ENCODE measurements at places on chromosomes 1 and 21.

- no peak for DNase-seq
These were observed 369.4 kb downstream of the TBX15 start for GRCh38 chr1:118618618-118619340.

GRCh38 chr21:41478319-41479177 lies 29.4 kb downstream of the TMPRSS2 start:
- DNase-seq: no peak

DNA sequence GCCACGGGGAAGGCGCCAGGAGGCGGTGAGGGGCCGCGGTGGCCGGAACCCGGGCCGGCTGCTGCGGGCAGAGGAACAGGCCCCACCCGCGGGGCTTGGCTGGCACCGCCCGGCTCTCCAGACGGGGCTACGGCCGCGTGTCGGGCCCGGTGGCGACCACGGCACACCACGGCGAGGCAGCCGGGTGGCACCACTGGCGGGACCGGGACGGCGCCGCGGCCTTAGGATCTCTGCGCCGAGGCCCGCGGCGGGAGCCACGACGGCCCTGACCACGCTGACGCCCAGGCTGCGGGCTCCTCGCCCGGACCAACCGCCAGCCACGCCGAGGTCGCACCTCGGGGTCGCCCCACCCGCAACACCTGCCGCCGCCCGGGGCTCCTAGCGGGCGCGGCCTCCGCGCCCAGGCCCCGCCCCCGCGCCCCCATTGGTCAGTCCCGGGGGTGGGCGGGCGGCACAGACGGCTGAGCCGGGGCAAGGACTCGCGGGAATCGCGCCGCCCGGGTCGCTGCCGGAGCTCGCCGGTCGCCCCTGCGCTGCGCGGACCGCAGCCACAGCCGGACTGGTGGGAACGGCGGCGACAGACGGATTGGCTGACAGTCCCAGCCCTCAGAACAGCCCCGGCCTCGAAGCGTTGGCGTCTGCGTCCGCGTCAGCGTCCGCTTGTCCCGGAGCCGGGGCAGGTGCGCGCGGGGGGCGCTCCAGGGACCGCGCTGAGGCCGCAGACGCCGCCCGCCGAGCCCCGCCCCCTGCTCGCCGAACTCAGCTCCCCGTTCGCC lies at the start of gene BMP8A:
Gene BMP8A, plus strand, starts transcription at position 491 of the 776 bp plus-strand sequence. CDS start 356 bp downstream, outside the sequence.
- peak; percentile 56 for DNase-seq

GRCh38 chr1:33080373-33080772 lies 580 bp upstream of the AZIN2 start:
- no peak for DNase-seq

- no peak for DNase-seq
These were observed 4.9 kb upstream of the CAPN2 start for GRCh38 chr1:223707256-223708000.

- DNase-seq: no peak
These were observed 46.1 kb downstream of the ADAMTS1 start for GRCh38 chr21:26798856-26799751.

GRCh38 chr1:43134640-43135039 lies 37.5 kb downstream of the EBNA1BP2 start:
- no peak for DNase-seq

- DNase-seq: no peak
These were observed 24.4 kb upstream of the TARBP1 start for GRCh38 chr1:234503193-234504050.

GRCh38 chr1:168497376-168497950 lies 46.3 kb downstream of the XCL2 start:
- DNase-seq: no peak

DNA sequence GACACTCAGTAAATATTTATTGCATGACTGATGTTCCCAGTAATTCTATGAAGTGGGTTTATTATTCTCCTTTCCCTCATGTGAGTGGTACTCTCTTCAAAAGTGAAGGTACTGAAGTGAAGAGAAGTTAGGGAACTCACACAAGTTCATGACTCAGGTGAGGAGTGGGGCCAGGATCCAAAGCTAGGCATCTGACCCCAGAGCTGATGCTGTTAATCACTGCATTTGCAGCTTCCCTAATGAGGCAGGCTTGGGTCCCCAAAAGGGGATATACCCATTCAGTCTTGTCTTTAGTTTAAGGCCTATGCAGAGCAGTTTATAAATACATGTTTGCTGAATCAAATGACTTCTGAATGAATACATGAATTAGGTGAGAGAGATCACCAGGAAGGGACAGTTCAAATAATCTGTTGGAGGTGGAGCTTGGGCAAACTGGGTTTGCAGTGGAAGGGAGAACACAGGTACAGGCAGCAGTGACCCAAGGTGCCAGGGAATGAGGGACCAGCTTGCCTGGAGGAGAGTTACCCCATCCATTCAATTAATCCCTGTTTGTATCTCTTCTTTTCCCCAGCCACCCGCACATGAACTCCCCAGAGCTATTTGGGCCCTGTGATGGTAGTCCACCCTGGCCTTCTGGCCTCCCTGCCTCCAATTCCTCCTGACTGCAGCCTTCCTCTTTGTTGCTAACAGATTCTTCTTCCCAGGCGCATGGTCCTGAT lies 2.0 kb downstream of the CD58 start:
- DNase-seq: no peak

DNA sequence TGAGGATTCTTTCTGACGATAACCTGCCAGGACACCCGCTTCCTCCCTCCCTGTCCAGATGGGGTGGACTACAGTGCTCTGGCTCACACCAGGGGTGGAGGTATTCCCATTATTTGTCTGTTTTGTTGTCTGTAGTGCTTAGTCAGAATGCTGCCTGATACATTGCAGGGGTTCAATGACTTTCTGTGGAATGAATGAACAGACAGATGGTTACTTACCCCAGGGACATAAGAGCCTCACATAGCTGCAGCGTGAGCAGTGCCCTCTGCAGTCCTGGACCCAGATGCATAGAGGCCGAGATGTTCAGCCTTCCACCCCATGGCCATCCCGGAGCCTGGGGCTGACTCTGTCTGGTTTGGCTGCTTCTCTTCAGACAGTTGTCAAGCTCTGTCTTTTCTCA lies 13.0 kb upstream of the F3 start:
- no peak for DNase-seq

DNA sequence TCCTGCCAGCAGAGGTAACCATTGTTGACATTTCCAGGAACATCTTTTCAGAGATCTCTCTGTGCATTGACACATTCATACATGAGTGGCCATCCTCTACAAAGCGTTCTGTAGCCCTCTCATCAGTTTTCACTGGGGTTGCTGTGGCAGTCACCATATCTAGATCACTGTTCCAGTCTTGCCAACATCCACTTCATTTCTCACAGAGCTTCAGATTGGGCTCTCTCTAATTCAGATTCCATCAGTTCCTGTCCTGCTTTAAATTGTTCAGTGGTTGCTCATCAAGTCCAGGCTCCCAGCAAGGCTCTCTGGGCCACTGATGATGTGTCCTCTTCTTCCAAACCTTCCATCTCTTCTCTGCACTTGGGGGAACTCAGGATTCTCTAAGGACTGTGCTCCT lies 173.7 kb downstream of the KCNJ6 start:
- no peak for DNase-seq

DNA sequence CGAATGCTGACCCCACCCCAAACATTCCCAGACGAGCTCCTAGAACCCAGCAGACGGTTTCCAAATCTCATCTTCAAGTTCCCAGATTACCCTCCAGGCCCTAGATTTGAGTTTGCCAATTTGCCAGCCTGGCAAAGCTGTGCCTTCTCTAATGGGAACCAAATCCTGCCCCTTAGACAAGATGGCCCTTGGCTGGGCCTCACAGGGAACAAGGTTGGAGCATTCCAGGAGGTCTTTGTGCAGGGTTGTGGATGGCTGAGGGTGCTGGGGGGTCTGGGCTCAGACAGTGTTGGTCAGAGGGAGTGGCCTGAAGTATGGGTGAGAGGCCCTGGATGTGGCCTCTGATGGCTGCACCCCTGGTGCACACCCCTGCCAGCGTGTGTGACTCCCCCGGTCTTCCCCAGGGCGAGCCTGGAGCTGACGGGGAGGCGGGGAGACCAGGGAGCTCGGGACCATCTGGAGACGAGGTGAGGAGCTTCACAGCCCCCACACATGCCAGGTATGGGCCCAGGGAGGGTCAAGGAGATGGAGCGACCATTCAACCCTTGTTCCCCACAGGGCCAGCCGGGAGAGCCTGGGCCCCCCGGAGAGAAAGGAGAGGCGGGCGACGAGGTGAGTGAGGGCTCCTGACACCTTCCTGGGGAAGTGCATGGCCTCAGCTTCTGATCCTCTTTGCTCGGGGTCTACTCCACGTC lies 10.2 kb downstream of the COL6A1 start:
- no peak for DNase-seq

- DNase-seq: no peak
These were observed 78.3 kb upstream of the KCNK2 start for GRCh38 chr1:215004121-215004827.

- DNase-seq: no peak
These were observed 376.5 kb downstream of the LRRIQ3 start for GRCh38 chr1:73821520-73821919.

DNA sequence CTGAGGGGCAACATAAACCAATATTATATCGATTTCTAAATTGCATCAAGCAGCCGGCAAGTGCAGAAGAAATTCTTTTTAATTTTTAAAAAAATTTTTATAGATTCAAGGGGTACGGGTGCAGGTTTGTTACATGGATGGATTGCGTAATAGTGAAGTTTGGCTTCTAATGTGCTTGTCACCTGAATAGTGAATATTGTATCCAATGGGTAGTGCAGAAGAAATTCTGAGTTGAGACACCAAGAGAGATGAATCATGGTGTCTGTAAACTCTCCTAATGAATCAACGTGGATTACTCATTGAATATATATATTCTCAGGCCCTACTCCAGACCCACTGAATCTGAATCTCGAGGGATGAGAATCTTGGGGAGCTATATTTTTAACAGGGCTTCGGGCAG lies 253.7 kb upstream of the FOXD3 start:
- DNase-seq: no peak

- no peak for DNase-seq
These were observed 58.6 kb upstream of the TNR start for GRCh38 chr1:175801979-175802378.

DNA sequence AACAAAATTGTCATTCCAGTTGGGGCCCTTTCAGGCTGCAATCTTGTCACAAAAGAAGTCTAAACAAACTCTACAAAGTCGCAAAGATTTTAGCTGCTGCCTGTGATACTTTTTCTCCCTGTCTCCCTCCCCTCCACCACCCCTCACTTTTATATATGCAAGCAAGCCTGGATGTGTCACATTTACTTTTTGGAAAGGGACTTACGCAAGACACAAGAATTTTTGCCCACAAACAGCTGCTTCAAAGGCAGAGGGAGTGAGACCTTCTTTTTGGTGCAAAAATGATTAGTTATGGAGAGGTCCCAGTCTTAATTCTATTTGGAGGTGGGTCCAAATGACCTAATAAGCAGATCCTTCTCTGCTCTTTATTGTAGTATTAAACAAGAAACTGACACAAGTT lies 22.9 kb upstream of the RALGPS2 start:
- DNase-seq: no peak

DNA sequence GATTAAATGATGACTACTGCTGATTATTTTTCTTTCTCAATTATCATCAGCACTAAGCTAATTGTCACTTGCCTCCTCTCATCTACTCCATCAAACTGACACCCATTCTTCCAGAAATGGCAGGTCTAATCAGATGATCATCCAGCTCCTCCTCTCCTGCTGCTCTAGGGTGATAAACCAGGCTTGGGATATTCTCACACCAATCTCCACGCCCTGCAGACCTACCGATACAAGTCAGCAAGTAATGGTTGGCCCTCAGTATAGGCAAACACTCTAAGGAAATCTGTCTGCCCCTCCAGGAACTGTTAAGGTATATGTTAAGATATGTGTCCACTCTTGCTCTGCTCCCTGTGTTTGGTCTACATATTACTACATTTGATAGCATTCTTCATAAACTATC lies 36.3 kb upstream of the C1orf21 start:
- no peak for DNase-seq

DNA sequence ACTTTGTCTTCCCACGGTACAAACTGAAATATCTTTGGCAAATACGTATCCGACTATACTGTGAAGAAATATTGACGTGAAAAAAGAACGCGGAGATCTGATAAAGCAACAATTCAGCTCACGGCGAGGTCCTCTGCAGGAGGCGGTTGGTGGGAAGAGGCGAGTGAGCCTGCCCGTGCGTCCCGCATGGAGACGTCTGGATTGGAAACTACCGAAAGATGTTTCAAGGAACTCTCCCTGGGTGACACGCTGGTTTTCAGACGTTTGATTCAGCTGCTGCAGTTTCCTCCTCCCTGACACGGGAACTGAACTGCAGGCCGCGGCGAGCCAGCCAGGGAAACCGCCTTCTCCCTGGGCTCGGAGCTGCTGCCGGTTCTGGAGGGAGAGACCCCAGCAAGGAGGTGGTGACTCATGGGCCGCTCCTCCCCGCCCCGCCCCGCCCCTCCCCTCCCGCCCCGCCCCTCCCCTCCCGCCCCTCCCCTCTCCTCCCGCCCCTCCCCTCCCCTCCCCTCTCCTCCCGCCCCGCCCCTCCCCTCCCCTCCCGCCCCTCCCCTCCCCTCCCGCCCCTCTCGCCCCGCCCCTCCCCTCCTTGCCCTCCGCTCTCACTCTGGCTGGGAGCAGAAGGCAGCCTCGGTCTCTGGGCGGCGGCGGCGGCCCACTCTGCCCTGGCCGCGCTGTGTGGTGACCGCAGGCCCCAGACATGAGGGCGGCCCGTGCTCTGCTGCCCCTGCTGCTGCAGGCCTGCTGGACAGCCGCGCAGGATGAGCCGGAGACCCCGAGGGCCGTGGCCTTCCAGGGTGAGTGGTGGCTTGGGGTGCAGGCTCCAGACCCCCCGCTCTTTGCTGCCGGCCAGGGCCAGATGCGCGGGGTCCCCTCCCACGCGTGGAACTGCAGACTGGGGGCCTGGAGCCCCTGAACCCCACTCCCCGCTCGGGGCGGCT lies at the start of gene COL6A1:
Gene COL6A1, plus strand, starts transcription at position 620 of the 941 bp plus-strand sequence. Its CDS starts 81 bp downstream, at position 701.
- DNase-seq: peak; percentile 85

GRCh38 chr1:41135196-41135947 lies 106.7 kb downstream of the SCMH1 start:
- DNase-seq: no peak

- DNase-seq: peak; percentile 37
These were observed 402 bp upstream of the AK4 start for GRCh38 chr1:65147424-65148177.

- DNase-seq: no peak
These were observed 6.7 kb downstream of the PTTG1IP start for GRCh38 chr21:44866780-44867179.

DNA sequence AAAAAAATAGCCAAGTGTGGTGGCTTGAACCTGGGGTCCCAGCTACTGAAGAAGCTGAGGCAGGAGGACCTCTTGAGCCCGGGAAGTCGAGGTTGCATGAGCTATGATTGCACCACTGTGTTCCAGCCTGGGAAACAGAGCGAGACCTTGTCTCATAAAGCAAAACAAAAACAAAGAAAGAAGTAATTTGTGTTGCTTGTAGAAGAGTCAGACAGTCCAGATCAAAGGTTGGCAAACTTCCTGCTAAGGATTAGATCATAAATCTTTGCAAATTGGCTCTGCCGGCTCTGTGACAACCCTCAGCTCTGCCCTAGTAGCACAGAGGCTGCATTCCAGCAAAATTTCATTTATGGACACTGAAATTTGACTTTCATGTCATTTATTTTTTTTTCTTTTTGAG lies 19.0 kb upstream of the MFN2 start:
- DNase-seq: peak; percentile 74

- DNase-seq: no peak
These were observed 14.2 kb upstream of the KCNE1 start for GRCh38 chr21:34526241-34526617.
